NCI-H1417 treated with DMSO at 0.1 percent for 48 hours (cell line): ENCODE measurements at places on chromosomes 3 and 15.

GRCh38 chr15:80599359-80599758, 95.8 kb upstream of the ABHD17C start:
- DNase-seq = no peak

DNA sequence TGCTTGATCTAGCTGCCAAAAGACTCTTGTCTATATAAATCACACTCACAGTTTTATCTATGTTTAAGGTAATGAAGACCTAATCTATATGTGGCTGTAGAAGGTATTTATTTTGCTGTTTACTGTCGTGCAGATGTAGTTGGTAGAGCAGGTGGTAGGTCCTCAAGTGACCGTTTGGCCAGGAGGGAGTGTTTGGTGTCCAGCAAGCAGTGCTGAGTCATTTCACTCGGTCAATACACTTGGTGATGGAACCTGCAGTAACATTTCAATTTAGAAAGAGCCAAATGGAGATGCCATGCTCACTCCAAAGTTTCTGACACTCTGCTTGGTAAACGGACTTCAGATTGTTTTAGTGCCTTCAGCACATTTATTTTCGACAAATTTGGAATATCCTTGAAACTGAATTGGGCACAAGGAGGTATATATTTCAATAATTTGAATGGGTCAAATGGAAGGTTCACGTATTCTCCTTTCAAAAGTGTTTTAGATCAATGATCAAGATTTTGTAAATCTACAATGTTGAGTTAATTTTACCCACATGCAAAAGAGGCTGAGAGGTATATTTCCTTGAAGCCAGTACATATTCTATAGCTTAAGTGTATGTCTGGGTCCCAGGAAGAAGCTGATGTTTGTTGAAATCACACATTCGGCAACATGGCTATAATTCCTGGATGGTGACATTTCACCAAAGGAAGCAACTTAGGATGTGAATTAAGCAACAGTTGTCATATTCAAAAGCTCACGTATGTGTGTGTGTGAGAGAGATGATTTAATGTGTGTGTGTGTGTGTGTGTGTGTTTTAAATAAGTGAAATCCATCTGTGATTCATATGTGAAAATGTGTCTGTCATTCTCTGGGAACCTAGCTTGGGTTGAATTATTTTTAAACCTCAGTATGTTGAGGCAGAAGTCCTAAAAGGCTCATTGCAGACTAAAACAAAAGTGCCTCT, 7.7 kb upstream of the CX3CR1 start:
- DNase-seq = no peak

DNA sequence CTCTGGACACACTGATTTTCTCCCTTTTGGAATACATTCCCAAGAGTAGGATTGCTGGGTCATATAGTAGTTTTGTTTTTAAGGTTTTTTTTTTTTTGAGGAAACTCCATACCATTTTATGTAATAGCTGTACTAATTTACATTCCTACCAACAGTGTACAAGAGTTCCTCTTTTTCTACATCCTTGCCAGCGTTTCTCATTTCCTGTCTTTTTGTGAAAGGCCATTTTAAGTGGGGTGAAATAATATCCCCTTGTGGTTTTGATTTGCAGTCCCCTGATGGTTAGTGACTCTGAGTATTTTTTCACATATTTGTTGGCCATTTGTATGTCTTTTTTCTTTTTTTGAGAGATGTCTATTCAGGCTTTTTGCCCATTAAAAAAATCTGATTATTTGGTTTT, 1205.5 kb downstream of the ROBO1 start:
- no peak for DNase-seq

- DNase-seq = no peak
These were observed 40.7 kb downstream of the FSTL1 start for GRCh38 chr3:120410116-120410515.

DNA sequence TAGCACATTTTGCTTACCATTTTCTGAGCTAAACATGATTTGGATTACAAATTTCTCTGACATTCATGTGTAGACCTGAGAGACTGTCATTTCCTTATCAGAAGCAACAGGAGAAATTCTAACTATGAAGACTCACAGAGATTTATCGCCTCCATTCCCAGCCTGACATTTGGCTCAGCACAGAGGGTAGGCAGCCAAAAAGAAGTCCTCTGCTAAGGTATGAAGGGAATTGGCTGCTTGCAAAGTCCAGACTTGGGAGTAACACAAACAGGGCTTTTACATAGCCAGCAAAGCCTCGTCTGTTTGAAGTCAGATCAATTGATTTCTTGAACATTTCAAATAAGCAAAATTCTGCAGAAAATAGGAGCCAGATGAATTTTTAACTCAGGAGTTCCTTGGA, 57.0 kb upstream of the CMSS1 start:
- no peak for DNase-seq

DNA sequence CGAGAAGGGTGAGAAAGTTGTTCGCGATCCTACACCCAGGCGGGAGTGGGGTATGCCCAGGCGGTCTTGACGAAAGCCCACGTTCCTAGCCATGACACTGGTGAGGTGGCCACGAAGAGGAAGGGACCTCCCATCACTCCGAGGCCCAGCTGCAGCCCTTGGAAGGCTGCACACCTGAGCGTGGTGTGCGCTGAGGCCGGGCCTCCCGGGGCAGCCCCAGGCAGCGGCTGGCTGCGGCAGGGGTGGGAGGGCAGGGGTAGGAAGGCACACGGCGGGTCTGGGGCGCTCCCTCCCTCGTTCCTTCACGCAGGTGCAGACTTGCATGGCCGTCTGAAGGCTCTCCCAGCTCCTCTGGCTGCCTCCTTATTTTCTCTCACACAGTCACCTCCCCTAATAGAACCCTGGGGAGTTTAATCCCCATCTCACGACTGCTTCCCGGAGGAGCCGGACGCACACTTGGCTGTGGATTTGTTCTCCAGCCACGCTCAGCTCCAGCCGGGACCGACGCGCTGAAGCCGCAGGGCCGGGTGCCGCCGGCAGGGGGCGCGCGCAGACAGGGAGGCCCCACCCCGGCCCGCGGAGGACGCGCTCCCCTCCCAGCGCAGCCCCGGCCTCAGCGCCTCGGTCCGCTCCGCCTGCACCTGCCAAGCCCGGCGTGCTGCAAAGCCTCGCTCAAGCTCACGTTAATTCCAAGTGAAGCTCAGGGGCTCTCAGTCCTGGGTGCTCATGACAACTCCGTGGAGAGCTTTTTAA, 37.8 kb upstream of the MUC4 start:
- DNase-seq = no peak

DNA sequence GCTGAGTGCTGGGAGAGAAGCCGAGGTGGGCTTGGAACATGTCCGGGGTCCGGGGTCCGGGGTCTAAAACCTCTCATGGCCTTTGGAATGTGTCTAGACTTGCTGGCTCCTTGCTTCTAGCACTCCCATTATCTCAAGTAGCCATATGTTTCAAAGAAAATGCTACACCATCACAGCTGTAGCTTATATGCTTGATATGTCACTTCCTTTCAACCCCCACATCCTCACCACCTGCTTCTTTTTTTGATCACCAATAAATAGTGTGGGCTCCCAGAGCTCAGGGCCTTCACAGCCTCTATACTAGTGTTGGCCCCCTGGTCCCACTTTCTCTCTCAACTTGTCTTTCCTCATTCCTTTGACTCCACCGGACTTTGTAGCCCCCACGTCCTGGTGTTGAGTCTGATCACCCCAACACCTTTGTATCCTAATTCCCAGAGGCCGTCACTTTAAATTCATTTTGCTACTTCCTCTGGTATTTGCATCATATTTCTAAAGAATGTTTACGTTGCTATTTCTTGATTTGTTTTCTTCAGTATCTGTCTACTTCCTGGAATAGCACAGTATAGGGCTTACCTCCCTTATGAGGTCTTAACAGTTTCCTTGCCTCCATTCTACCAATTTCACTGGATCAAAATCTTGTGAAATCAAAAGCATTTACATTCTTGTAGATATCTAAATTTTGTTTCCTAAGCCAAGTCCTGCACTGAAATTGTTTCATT, 71.9 kb upstream of the CHRNB4 start:
- DNase-seq = no peak

GRCh38 chr3:149153402-149153801, 24.0 kb downstream of the HPS3 start:
- no peak for DNase-seq

DNA sequence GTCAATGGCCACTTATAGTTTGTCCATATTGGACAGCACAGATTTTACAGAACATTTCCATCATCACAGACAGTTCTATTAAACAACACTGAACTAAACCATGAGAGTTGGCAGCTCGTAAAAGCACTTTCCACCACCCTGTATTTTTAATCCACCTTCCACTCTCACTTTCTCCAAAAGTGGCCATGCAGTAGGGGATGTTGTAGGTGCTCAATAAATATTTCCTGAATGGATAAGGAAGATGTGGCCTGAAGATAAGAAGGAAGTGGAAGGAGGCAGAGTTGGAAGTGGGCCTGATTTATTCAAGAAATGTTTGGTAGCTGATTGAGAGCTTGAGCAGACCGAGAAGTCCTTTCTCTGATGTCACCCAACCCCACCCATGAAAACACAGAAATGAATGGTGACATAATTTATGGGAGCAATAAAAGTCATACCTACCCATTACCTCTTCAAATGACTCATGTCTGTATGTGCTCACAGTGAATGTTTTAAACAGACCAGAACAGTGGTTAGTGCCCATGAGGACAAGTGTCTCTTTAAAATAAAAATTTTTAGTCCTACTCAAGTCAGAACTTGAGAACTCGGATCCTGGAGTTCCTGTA, 39.6 kb upstream of the CTNNB1 start:
- no peak for DNase-seq

- no peak for DNase-seq
These were observed 93.7 kb downstream of the ABI3BP start for GRCh38 chr3:100899440-100900091.

GRCh38 chr3:13080591-13080990, 7.4 kb upstream of the IQSEC1 start:
- DNase-seq = no peak

DNA sequence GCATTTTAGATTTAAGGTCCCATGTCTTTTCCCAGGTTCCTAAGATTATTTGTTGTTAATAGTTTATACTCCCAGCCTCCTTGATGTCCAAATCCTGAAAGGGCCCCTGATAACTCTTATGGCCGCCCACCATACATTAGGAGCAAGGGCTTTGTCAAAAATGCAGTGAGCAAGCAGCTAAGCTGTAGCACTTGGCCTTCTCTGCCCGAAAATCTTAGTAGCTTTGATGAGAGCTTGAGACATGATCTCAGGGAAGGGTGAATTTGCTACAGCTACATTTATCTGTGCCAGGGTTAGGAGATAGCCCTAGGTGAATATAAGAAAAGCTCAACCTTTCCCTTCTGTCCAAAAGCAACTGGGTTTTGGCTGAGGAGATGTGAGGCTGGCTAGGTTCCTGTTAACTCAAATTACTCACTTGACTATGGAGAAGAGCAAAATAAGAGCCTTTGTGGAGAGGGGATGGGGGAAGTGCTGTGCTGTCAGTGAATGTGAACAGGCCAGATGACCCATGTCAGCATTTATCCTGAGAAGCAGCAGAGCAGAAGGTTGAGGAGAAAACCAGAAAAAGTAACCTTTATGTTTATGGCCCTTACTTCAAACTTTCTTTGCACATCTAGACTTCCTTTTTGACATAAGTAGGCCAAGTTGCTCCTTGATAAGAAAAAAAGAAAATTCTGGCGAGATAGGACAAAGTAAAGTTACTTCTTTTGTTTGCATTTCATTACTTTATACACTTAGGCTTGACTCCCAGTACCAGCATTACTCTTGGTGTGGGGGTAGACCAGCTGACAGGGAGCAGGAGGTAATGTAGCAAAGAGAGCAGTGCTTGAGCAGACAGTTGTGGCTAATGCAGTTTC, 21.1 kb downstream of the MAPK6 start:
- DNase-seq = no peak

DNA sequence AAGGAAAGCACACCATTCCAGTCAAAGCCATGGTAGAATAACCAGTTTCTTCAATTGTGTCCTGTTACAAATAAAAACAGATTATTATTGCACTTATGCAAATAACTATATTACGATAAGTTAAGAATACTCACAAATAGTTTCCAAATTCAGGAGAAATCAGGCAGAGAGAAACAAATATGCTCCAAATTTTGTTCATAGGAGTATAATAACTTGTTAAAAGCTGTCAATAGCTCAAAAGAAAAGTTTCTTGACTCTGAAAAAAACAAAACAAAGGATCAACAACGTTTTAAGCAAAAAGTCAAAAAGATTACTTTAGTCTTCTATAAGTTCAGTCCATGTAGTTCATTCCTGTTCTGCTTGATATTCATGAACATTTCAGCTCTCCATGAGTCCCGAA, 59.7 kb upstream of the BDH1 start:
- no peak for DNase-seq

DNA sequence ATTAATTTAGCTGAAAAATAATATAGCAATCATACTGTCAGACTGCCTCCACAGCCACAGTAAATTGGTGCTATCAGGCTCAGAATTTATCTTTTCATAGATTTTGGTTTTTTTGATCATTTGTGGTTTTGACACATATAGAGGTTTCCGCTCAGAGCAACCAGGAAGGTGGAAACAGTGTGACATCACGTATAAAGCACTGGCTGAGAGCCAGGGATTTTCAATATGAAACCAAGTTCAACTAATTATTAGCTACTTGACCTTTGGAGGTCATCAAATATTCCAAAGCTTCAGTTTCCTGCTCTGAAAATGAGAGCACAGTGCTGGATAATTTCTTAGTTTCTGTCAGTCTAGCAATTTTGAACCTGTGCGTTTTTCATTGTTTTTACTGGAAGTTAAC, 433.8 kb upstream of the SUCLG2 start:
- DNase-seq = no peak

DNA sequence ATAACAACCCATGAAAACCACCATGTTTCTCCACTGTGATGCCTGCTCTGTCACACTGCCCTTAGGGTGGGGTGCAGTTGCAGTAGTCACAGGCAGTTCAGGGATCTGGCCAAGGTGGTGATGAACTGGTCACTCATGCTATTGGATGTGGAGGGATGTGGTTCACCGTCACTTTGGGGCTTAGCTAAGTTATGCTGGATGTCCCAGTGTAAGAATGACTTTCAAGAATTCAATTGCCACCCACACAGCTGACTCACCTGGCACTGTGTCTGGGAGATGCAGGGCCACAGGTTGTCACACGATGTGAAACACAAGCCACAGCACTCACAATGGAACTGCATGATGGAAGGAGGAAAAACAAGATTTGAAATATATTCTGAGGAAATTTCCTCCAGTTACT, 146.1 kb upstream of the CTNNB1 start:
- DNase-seq = no peak

- no peak for DNase-seq
These were observed 24.7 kb downstream of the MBNL1 start for GRCh38 chr3:152293347-152294006.
